ENCODE measurements at places on chromosomes 5 and 9.

DNA sequence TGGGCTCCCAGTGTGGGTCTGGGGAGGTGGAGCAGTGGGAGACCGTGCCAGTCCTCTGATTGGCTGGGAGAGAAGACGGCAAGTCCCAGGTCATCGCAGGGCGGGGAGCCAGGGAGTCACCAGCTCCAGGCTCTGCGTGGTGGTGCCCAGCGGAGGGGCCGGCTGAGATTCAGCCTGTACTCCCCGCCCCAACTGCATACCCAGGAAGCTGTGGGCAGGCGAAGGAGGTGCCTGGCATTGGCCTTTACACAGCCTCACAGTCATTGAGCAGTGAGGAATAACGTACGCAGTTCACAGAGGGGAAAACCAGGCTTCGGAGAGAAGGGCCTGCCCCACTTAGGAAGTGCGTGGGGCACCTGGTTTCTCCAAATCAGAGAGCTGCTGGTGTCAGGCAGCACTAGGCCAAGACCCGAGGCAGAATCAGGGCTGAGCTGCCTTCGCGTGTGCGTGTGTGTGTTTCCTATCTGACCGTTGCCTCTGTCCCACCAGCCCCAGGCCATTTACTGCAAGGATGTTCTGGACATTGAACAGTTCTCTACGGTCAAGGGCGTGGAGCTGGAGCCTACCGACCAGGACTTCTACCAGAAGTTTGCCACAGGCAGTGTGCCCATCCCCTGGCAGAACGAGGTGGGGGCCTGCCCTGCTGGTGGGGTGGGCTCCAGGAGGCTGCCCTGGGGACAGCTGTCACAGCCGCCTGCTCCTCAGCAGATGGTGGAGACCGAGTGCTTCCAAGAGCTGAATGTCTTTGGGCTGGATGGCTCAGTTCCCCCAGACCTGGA lies 6.2 kb upstream of the PRR7 start:
- DNase-seq: no peak

GRCh38 chr5:5504325-5504724 lies 81.8 kb downstream of the ICE1 start:
- DNase-seq: no peak

- no peak for DNase-seq
These were observed 69.8 kb downstream of the GADD45G start for GRCh38 chr9:89674667-89675057.

GRCh38 chr5:63131626-63132285 lies 553.1 kb downstream of the LRRC70 start:
- DNase-seq: no peak

GRCh38 chr9:8895861-8896224 lies 1096.3 kb upstream of the DMAC1 start:
- no peak for DNase-seq

- no peak for DNase-seq
These were observed 128.1 kb upstream of the NUDT12 start for GRCh38 chr5:103690676-103691075.

GRCh38 chr5:14136228-14136627 lies 6.9 kb upstream of the TRIO start:
- DNase-seq: no peak

- no peak for DNase-seq
These were observed 45.4 kb downstream of the RAB14 start for GRCh38 chr9:121156263-121156731.

- no peak for DNase-seq
These were observed 217.0 kb downstream of the AP3B1 start for GRCh38 chr5:78077369-78078068.

DNA sequence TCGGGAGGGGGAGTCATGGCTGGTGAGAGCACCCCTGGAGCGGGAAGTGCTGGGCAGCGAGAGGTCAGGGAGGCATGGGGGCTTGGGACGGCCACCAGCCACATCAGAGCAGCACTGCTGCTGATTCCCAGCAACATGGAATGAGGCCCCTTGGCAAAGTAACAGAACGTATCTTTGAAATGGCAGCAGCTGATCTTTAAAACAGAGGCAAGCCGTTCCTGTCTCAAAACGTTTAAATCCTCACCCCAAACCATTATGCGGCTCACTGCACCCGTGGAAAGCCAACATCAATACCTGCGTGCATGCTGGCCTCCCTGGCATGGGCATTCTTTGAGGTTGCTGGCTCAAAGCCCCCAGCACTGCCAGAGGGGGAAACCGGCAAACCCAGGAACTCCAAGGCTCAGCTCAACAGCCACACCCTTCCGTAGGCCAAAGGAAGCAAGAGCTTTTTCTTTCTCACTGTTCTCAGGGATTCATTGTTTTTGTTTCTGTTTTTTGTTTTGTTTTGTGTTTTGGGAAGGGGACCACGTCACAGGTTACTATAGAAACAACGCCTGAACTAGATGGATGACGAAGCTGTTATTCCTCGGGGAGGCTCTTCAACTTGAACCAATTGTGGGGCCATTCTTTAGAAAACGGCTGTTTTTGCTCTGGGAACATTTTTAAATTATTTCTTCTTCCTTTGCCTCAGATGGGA lies 28.1 kb upstream of the OBP2B start:
- no peak for DNase-seq

- no peak for DNase-seq
These were observed 66.2 kb downstream of the FOXD1 start for GRCh38 chr5:73382401-73382740.

DNA sequence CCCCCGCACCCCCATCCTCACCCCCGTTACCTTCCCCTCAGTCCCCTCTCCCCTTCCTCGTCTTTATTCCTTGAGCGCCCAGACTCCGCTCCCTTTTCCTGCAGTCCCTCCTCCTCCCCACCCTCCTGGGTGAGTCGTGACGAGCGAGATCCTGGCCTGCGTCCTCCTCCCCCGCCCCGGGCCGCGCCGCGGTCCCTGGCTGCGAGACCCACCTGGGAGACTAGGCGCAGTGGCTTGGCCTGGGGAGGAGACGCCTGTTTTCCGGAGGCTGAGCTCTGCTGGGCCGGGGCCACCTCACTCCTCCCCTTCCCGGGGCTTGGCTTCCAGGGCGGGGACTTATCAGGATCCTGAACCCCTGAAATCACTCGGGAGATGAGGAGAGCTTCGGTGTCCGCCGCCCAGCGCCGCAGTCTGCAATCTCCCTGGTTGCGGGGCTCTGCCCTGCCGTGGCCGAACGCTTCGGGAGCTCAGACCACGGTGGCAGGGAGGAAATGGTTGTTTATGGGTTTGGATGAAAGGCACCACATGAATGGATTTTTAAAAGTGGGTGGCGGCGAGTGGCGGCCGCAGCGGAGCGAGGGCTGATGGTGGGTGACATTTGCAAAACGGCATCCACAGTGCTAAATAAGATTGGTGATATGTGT lies 984 bp downstream of the STXBP1 start:
- peak; percentile 78 for DNase-seq

- DNase-seq: no peak
These were observed 37.5 kb upstream of the PPP1R26 start for GRCh38 chr9:135442075-135442474.

DNA sequence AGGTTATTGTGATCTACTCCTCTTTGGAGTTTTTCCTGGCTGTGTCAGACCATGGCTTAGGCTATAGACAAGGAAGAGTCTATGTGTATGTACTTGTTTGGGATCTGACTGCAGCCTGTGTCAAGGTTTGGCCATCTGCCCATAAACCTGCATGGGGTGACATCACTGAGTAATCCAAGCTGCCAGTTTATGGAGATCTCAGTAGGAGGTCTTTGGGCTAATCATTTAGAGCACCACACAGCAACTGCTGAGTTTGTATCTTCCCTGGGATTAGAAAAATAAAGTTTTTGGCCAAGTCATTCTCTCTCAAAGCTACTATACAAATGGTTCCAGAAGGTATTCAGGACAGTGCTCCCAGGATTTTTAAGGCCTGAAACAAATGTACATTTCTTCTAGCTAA lies 65.5 kb upstream of the HSPB3 start:
- no peak for DNase-seq

GRCh38 chr9:114376586-114377445 lies 11.0 kb downstream of the AKNA start:
- DNase-seq: no peak

DNA sequence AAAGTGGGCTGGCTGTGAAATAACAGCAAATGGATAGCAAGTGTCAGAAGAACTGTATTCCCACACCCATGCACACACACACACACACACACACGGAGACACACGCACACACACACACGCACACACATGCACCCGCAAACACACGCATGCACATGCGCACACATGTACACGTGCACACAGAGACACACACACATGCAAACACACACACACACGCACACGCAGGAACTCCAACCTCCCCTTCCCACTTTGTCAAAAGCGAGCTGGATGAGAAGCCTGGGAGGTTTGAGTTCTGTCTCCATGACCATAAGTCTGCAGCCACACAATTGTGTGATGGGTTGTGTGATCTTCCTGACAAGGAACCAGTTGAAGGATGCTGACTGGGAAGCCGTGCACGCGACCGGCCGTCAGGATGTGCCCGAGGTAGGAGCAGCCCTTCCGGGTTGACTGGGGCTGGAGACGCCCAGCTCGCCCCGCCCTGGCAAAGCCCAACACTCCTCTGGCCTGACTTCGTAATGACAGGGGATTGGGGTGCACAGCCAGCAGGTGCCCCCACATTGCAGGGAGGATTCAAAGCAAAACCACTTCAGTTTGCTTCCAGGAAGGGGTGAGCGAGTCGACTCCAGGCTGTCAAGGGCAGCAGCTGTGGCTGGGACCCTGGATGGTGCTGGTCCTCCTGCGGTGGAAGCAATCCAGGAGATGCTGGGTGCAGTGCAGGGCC lies 29.3 kb upstream of the NKD2 start:
- DNase-seq: no peak

DNA sequence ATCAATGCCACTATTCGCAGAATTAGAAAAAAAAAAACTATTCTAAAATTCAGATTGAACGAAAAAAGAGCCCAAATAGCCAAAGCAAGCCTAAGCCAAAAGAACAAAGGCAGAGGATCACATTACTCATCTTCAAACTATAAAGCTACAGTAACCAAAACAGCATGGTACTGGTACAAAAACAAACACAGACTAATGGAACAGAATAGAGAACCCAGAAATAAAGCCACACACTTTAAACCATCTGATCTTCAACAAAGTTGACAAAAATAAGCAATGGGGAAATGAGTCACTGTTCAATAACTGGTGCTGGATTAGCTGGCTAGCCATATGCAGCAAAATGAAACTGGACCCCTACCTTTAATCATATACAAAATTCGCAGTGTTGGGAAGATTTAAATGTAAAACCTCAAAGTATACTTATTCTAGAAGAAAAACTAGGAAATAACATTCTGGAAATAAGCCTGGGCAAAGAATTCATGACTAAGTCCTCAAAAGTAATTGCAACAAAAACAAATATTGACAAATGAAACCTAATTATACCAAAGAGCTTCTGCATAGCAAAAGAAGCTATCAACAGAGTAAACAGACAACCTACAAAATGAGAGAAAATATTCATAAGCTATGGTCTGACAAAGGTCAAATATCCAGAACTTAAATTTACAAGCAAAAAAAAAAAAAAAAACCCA lies 153.7 kb downstream of the NDUFS4 start:
- no peak for DNase-seq

DNA sequence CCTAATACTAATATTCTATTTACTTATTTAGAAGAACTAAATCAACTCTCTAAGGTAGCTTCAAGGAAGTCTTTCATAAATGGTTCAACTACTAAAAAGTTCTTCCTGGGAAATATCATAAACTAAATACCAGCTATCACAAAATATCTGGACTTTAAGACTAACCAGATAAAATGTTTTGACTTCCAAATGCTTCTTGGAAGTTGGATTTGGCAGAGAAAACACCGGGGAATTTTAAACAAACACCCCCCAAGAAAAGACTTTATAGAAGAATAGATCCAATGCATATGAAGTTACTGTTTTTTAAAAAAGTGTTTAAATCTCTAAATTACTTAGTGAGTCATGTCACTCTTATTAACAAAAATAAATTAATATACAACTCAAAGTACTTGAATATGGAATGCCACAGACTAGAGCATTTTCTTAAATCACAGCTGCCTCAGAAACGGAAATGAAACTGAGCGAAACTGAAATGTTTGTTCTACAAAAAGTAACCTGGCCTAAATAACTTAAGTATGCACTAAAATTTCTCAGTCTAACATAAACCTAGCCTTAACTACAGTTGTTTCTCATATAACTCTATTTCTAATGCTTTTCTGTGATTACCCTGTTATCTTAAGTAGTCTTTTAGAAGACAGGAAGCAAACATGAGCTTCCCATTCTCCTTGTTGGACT lies 6.8 kb downstream of the ABCA1 start:
- DNase-seq: no peak

DNA sequence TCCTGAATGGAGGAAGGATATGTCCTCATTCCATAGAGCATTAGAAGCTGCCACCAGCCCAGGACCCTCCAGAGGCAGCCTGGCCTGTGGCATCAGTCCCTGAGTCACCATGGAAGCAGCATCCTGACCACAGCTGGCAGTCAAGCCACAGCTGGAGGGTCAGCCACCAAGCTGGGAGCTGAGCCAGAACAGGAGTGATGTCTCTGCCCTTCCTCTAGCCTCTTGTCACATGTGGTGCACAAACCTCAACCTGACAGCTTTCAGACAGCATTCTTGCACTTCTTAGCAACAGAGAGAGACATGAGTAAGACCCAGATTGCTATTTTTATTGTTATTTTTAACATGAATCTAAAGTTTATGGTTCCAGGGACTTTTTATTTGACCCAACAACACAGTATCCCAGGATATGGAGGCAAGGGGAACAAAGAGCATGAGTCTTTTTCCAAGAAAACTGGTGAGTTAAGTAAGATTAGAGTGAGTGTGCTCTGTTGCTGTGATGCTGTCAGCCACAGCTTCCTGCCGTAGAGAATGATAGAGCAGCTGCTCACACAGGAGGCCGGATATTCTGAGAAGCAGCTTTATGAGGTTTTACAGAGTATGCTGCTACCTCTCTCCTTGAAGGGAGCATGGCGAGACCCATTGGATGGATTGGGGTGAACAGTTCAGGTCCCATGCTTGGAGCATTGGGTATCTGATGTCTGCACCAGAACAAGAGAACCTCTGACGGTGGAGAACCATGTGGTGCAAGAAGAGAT lies 13.0 kb upstream of the CYFIP2 start:
- DNase-seq: no peak

- no peak for DNase-seq
These were observed 41.8 kb downstream of the MTMR12 start for GRCh38 chr5:32270946-32271345.

DNA sequence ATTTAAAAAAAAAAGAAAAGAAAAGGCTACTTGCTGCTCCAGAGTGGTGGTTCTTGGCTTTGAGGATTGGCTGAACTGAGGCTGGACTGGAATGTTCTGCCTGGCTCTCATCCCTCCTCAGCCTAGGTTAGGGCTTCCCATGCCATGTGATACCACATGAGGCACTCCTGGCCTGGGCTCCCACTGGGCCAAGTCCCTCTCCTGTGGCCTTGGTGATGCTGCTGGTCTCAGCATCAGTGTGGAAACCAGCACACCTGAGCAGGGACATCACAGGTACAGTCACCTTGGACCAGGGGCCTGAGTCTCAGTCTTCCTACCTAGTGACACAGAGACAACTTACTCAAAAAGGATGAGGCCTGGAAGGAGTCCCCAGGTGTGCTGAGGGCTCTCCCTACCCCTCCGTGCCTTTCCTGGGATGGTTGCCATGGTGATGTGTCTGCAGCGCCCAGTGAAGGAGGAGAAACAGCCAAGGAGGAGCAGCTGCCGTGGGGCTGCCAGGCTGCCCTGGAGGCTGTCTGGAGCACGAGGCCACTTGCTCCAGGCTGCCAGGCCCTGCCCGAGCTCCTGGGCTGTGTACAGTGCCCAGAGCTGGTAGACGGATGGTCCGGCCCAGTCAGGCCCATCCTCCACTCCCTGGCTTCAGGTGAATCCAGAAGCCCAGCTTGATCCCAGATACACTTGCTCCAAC lies 71.0 kb downstream of the WNK2 start:
- no peak for DNase-seq
